Activated CD4-positive, alpha-beta T cell treated with anti-CD3 and anti-CD28 coated beads for 1 hour (primary cell): ENCODE measurements at places on chromosomes 1 and 21.

- DNase-seq: no peak
These were observed 3.4 kb upstream of the PTPRF start for GRCh38 chr1:43527111-43527878.

GRCh38 chr1:160993544-160994193, 27.3 kb downstream of the F11R start:
- DNase-seq: no peak

DNA sequence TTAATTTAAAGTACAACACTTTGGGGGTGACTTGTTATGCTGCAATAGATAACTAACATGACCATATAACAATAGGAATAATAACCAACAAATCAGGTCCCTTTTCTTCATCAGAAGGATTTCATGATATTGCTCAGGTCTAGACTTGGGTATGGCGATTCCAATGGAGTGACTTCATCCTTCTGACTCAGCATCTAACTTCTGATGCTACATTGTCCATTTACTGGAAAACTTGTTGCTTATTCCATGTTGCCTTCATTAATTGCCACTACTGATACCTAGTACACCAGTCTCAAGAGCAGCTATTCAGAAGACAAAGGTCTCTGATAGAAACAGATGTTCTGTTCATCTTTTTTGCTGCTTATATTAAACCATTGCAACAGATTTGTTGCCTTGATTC, 324.3 kb downstream of the TGFB2 start:
- no peak for DNase-seq

GRCh38 chr21:46158666-46159300, 3.4 kb upstream of the FTCD start:
- peak; percentile 5 for DNase-seq

- no peak for DNase-seq
These were observed 99.8 kb upstream of the LHX8 start for GRCh38 chr1:75034376-75034775.

DNA sequence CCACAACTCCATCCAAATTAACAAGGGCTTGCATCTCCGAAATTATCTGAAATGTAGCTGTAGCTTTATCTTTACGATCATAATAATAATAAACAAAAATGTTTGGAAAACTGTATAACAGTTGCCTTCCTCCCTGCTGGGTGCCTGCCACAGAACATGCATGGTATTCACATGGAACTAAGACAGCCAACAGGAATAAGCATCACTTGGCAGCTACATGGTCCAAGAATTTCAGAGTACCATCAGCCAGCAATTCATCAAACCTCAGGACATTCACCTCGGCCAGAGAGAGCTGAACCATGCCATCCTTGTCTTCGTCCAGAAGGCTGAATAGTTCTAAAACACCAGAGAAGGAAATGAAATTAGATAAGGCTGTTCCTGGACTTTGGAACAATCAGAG, 122.7 kb downstream of the CAPN8 start:
- no peak for DNase-seq

DNA sequence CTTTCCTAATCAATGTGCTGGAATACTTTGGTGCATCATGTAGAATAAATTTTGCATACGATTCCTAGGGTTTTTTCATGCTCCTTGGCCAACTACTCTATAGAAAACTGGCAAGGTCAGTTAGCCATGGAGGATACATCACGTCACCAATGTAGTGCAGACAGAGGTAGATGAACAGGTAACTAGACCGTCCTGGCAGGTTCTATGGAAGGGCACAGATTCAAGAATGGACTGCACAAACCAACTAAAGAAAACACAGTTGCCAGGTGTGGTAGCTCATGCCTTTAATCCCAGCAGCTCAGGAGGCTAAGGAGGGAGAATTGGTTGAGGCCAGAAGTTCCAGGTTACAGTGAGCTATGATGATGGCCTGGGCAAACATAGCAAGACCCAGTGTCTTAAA, 9.9 kb downstream of the MTF1 start:
- DNase-seq: no peak

DNA sequence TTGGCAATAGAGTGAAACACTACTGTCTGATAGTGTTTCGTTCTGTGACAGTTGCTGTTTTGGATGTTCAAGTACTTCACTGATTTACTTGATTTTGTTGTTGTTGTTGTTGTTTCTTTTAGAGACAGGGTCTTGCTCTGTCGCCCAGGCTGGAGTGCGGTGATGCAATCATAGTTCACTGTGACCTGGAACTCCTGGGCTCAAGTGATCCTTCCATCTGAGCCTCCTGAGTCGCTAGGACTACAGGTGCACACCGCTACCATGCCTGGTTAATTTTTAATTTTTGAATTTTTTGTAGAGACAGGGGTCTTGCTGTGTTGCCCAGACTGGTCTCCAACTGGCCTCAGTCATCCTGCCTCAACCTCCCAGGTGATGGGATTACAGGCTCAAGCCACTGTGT, 2.3 kb downstream of the ATF6 start:
- DNase-seq: no peak

DNA sequence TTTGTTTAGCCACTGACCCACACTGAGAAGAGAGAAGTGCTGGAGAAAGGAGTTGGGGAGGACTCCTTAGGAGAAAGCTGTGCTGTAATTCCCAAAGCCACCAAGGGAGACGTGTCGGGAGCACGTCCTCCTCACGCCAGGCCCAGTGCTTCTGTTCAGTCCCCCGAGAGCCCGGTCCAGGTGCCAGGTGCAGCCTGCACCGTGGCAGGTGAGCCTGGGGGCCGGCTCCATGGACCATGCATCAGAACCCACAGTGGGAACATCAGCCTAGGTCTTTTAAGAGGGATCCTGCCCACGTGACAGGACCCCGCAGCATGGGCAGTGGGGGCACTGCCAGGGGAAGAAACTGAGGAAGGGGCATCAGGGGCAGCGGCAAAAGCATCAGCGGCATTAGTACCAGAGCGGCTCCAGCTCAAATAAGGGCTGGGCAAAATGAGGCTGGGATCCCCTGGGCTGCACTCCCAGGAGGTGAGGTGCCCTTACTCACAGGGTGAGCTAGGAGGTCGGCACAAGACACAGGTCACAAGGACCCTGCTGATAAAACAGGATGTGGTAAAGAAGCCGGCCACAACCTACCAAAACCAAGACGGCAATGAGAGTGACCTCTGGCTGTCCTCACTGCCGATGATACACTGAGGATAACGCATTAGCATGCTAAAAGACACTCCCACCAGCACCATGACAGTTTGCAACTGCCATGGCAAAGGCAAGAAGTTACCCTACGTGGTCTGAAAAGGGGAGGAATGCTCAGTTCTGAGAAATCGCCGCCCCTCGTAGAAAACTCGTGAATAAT, 24.6 kb upstream of the PRDM15 start:
- DNase-seq: no peak

GRCh38 chr1:198054510-198054909, 102.3 kb upstream of the NEK7 start:
- no peak for DNase-seq

DNA sequence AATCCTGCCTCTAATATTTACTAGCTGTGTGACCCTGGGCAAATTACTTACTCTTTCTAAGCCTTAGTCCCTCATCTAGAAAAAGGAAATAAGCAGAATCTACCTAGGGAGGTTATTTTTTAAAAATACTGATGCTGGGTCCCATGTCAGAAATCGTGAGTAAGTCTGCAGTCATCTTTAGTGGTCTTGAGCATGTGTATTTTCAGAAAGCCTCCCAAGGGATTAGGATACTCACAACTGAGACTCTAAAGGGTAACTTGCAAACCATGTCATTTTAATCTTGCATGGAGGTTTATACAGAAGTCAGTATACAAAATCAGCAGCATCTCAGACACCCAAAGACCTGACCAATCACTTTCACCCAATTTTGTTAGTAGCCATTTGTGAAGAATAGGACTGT, 43.2 kb downstream of the DSTYK start:
- DNase-seq: no peak

DNA sequence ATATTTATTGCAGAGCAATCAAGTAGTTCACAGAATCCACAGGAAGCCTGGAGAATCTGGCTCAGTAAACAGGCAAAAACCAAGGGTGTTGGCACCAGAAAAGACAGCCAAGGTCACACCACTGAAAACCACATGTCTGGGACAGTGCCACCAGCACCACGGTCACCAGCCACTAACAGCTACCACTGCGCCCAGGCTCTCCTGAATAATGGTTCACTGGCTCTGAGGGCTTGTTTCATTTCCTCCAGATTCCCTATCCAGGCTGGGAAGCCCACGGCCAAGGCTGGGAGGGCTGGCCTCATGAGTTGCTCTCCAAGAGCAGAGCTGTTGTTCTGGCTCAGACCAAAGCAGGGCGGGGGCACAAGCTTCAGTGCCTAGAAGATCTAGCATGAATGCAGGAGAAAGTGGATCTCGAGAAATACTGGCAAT, 54.5 kb upstream of the PTGFRN start:
- DNase-seq: no peak

DNA sequence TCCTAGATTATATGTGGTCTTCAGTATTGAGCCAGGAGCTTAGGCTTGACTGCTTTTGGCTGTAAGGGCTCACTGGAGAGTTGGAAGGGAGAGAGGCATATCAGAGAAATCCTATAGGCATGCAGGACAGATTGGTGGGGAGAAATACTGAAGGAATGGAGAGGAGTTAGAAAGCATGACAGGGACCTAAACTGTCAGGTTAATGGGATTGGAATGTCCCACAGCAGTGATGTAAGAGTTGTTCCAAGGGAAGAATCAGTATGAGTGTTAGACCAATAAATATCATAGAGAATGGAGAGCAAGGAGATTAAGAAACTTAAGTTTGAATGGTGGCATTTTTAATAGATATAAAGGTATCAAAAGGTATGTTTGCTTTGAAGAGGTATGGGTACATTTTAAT, 39.7 kb downstream of the SLC35A3 start:
- no peak for DNase-seq

DNA sequence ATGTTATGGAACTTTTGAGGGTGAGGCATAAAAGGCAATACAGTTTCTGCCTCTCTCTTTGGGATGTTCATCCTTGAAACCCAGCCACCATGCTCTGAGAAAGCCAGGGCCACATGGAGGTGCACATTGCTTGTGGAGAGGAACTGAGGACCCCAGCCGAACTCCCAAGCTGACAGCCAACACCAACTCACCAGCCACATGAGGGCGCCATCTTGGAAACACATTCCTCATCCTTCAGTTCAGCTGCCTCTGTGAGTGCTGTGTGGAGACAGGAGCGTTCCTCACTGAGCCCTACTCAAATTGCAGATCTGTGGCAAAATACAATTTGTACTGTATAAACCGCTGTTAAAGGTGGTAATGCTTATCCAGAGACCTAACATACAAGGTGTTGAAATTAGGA, 137.5 kb downstream of the GABPA start:
- no peak for DNase-seq

DNA sequence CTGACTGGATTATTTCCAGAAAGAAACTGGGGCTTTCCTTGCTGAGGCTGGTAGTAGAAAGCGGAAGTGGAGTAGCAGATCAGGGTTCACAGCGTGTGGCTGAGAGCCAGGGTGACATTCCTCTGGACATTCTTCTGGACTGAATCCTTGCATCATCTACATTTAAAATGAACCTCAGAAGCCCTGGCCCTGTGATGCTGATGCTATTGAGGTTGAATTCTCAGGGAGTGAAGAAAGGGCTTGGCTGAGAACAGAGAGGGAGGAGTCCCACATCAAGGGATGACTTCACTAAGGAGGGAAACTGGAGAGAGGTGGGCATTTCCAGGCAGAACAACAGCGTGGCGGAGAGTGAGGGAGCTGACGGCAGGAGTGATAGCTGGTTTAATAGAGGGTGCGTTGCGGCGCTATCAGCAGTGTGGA, 102.3 kb upstream of the LMO4 start:
- DNase-seq: no peak

GRCh38 chr1:171429137-171429536, 56.2 kb upstream of the PRRC2C start:
- no peak for DNase-seq

DNA sequence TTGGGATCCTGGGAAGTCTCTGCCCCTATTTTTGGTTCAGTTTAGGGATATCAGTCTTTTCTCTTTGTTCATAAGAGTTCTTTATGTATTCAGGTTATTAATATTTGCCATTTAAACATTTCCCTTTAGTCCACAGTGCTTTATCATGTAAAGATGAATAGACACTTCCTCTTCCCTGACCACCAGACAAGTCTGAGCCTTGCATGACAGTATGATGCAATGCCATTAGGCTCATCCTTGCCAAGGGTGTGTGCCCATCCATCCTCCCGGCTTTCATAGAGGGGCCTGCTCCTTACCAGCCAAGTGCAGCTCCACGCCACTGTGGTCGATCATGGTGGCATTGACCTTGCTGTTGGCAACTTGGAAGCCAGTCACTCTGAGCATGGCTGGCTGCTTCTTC, 52.1 kb downstream of the ZSCAN20 start:
- DNase-seq: no peak

DNA sequence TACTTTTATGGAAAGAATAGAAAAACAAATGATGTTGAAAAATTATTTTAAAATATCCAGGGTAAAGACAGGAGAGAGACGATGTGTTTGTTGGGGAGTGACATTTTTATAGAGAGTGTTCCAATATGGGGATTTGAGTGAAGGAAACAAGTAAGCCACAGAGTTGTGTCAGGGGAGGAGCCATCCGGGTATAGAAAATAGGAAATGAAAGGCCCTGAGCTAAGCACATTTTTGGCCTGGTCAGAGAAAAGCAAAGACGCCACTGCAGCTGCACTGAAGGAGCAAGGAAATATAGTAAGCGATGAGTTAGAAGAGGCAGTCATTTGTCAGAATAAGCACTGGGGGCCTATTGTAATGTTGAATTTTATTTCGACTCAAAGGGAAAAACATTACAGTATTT, 107.3 kb upstream of the ADGRL4 start:
- no peak for DNase-seq

- no peak for DNase-seq
These were observed 48.8 kb downstream of the H3-3A start for GRCh38 chr1:226111098-226111882.

- no peak for DNase-seq
These were observed 61.0 kb downstream of the BACE2 start for GRCh38 chr21:41228958-41229357.

GRCh38 chr1:96513136-96513535, 208.4 kb upstream of the PTBP2 start:
- DNase-seq: no peak

DNA sequence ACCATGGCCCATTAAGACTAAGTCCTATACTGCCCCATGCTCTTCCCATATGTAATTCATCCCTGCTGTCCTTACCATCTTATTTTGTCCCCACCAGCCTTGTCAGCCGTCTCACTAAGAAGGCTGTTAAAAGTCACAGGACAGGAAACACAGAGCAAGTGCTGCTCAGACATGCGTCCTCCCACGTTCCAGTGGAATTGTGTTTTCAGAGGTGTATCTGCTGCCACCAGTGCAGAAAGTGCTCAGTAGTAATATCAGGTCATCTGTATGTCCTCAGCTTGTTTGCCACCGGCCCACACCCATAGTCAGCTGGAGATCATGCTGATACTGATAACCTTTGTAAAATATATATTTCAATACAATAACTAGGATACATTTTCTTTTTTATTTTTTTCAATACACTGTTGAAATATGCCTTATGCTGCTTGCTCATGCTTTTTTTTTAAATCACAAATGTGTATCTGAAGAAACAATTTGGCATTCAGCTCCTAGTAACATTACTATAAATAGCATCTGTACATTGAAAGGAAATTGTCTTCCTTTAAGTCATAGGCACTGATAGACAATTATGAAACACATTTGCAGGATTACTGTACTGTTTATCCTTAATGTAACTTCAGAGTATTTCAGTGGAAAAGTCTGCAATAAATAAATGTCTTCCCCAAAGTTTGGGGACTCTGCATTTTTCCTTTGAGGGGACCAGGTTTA, 156.9 kb downstream of the EDEM3 start:
- DNase-seq: no peak
